SJCRH30 (cell line): ENCODE measurements at places on chromosomes 6 and 20. TPM values are rescaled to one million over a fixed set of nuclear protein-coding genes. Genes with fewer than 3 reads are reported as not detected.

Gene GNMT
- total RNA-seq: 0.15 TPM in 1 of 2 replicates, not detected in the other

Gene NEU1
- total RNA-seq: 21.2 and 23.3 TPM in 2 replicates

Gene SERPINB1
- 2.3 TPM in 2 replicates for total RNA-seq

Gene ZNF451
- total RNA-seq: 33.0 and 40.3 TPM in 2 replicates

Gene DDO
- 0.14 and 0.43 TPM in 2 replicates for total RNA-seq

Gene OSBPL2
- total RNA-seq: 36.7 and 40.2 TPM in 2 replicates

Gene CBLN4
- total RNA-seq: not detected in 2 replicates

Gene HLA-DQA2
- not detected in 2 replicates for total RNA-seq

Gene HCK
- total RNA-seq: not detected in 2 replicates

Gene RAMACL
- total RNA-seq: 0.12 and 0.15 TPM in 2 replicates

Gene TRIM10
- total RNA-seq: not detected in 2 replicates

Gene GJA10
- total RNA-seq: not detected in 2 replicates

Gene LY6G6C
- total RNA-seq: not detected in 2 replicates

Gene SRMS
- not detected in 2 replicates for total RNA-seq

Gene HEY2
- total RNA-seq: 0.15 and 0.22 TPM in 2 replicates

Gene KIFC1
- 80.5 and 84.5 TPM in 2 replicates for total RNA-seq

Gene PRL
- 1.1 and 2.1 TPM in 2 replicates for total RNA-seq

Gene PPP1R10
- 93.7 and 120 TPM in 2 replicates for total RNA-seq

Gene BIRC7
- total RNA-seq: 0.10 TPM in 1 of 2 replicates, not detected in the other

Gene PMEPA1
- total RNA-seq: 15.0 and 15.4 TPM in 2 replicates

Gene RAET1E
- not detected in 2 replicates for total RNA-seq

Gene RBBP8NL
- not detected in 2 replicates for total RNA-seq

Gene PDE10A
- 12.8 and 14.5 TPM in 2 replicates for total RNA-seq

Gene LTA
- not detected in 2 replicates for total RNA-seq

Gene OPRL1
- total RNA-seq: 0.28 and 0.43 TPM in 2 replicates

Gene ADAM33
- total RNA-seq: not detected in 2 replicates
